ENCODE measurements at places on chromosomes 16 and 17.

DNA sequence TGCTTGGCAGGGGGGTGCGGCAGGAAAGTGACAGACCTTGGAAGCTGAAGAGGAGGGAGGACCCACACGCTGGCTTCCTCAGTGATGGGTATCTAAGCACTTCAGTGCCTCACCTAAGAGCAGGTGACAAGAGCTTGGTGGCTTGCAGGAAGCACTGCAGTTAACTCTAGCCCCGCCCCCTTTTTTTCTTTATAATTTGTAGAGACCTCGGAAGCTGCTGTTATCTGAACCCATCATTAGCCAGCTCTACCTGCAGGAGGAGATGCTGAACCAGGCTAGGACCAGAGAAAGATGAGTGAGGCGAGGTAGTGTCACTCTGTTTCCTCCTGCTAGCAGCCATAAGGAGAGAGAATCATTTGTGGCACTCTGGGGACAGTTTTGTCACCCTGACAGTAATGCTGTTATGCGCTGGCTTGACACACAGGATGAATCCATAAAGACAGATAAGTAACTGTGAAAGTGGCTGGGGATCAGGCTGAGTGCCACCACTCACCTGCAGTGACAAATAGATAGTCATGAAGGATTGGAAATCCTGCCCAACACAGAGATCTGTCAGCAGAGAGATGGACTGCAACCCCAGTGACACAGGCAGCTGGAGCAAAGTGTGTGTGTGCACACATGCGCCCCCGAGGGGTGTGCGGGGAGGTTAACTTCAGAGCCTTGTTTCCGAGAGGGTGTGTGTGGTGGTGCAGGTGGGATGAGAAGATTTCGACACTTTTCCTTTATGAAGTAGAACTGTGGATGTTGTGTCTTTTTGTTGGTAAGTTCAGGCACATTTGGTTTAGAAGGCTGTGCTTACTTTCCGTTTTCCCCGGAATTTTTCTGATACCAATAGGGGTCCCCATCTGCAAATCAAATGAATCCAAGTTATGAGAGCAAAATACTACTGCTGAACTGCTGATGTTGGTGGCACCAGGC, 224.0 kb downstream of the IRX3 start:
- DNase-seq: no peak

- no peak for DNase-seq
Observed at GRCh38 chr16:68539711-68540239, 684 bp downstream of the ZFP90 start.

DNA sequence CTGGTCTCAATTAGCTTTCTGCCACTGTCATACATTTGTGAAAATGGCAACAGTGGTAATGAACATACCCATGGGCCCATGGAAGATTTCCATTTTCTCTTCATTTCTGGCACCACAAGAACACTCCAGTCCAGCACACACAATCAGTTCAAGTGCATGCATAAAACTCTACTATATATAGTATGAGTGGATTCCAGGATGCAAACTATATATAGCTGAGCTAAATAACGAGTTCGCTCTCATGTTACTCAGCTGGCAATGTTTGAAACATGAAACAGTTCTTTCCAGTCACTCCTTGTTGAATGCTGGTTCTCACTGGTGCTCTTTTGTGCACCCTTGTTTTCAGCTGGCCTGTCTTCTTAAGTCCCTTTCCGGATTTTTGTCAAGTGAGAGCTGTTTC, 75.2 kb upstream of the DHX40 start:
- no peak for DNase-seq

- DNase-seq: no peak
Observed at GRCh38 chr17:78995761-78996451, 13.7 kb downstream of the CANT1 start.

DNA sequence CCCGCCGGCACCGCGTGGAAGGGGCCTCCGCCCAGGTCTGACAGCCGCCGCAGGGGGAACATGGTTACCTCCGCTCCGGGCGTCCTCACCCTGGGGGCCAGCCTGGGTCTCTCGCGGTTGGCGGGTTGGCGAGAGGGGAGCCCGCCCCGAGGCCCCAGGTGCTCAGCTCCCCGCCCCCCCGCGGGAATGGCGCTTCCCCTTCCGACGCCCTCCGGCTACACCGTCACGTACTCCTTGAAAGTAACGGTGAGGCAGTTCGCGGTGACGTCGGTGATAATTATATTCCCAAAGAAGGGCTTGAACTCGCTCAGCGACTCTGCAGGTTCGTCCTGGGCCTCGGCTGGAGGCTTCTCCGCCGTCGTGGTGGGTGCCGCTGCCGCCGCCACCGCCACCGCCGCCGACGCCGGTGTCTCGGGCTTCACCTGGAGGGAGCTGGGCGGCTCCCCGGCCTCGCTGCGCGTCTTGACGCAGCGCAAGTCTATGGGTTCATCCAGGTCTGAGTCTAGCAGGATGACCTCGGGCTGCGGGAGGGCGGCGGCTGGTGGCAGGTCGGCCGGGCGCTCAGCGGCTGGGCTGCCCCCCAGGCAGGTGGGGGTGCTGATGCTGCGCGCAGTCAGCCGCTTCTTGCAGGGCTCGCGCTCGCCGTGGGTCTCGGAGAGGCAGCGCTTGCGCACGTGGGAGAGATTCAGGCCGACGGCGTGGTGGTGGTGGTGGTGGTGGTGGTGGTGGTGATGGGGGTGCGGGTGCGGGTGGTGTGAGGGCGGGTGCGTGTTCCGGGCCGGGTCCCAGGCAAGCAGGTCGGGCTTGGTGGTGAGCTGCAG, 5.3 kb downstream of the CBX4 start:
- DNase-seq: no peak

- DNase-seq: no peak
Observed at GRCh38 chr17:50844117-50844700, 8.8 kb downstream of the WFIKKN2 start.

DNA sequence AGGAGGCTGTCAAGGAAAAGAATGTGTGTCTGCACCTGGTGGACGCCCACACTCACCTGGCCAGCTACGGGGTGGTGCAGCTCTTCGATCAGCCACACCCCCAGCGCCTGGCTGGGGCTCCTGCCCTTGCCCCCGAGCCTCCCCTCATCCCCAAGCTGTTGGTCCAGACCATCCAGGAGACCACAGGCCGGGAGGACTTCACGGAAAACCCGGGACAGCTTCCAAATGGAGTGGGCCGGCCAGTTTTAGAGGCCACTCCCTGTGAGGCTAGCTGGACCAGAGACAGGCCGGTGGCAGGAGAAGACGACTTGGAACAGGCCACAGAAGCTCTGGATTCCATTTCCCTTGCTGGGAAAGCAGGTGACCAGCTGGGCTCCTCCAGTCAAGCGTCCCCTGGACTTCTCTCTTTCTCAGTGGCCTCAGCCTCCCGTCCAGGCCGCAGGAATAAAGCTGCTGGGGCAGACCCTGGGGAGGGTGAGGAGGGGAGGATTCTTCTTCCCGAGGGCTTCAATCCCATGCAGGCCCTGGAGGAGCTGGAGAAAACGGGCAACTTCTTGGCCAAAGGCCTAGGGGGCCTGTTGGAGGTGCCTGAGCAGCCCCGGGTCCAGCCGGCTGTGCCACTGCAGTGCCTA, 2.2 kb downstream of the WDR81 start:
- DNase-seq: no peak

DNA sequence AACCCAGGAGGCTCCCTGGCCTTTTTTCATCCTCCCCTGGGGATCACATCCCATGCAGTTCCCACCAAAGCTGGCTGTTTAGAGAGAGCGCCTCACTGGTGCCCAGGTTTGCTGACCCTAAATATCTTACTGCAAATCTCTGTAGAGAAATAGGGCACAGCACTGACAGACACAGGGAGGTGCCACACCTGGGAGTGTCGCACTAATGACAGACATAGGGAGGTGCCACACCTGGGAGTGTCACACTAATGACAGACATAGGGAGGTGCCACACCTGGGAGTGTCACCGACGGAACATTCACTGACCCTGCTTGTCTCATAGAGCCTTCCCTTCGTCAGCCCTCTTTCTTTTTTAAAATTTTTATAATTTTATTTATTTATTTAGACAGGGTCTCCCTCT, 25.6 kb downstream of the UNK start:
- no peak for DNase-seq

DNA sequence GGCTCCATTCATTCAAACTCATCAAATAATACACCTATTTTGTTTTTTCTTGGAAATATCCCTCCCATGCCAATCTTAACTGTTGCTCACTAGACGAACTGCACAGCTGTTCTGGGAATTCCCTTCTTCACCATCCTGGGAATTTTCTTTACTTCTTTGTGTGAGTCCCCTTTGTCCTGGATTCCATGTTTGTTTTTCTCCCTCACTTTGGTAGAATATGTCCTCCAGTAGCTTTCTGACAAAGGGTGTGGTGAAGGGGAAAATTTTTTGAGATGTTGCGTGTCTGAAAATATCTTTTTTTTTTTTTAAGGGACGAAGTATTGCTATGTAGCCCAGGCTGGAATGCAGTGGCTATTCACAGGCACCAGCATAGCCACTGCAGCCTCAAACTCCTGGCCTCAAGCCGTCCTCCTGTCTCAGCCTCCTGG, 17.2 kb upstream of the UTP6 start:
- DNase-seq: no peak

- DNase-seq: no peak
Observed at GRCh38 chr17:71203953-71204352, 916.9 kb upstream of the SOX9 start.
